ENCODE measurements at places on chromosomes 4 and X.

DNA sequence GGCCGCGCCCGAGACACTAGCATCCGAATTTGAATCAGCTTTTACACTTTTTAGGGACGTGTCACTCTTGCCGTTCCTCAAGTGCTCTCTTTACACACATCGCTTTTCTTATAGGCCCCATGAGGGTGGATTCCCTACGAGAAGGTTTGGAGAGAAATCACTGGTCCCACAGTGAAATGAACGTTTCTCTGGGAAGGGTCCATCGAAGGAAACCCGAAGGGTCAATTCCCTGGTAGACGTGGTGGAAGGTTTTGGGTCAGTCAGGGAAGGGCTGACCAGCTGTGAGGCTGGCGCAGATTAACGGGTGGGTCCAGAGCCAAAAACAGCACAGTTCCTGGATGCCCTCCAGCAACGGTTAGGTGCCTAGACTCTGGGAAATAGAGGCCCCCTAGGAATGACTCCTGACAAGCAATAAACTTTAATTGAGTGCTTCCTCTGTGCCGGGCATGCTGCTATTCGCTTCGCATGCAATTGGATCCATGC is 35.9 kb downstream of the ETDC start:
- DNase-seq, result no peak

DNA sequence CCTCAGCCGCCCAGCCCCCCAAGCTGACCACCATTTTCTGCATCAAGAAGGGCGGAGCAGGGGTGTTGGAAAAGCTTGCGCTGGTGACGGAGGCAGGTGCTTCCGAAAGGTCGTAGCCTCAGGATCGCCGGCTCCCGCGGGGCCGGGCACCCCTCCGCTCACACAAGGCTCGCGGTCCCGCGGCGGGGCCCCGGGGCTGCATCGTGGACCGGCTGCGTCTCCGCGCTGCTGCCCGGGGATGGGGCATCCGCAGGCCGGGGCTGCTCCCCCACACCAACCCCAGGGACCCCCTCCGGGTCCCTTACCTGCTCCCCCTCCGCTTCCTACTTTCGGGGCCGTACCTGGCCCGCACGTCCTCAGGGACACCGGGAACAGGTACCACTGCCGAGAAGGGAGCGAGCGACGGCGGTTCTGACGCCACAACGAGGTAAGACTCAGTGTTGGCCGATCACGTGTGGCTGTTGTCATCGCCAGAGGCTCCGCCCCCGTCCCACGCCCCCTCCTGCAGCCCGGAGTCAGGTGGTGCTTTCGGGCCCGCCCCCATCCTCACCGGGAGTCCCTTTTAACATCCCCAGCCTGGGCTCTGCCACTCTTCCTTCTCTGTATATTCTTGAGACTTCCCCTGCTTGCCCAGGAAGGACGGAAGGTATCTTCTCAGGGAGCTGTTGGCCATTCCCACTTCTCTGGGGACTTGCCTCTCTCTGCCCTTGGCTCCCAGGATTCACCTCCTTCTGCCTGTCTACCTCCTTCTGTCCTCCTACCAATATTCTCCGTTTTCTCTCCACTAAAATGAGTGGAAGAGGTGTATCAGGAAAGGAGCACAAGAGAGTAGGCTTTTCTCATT is at the start of gene BEX2:
BEX2 (minus strand) TSS at position 436 of the 844 bp plus-strand sequence. CDS start 1,014 bp downstream, outside the sequence.
- peak; percentile 57 for DNase-seq

DNA sequence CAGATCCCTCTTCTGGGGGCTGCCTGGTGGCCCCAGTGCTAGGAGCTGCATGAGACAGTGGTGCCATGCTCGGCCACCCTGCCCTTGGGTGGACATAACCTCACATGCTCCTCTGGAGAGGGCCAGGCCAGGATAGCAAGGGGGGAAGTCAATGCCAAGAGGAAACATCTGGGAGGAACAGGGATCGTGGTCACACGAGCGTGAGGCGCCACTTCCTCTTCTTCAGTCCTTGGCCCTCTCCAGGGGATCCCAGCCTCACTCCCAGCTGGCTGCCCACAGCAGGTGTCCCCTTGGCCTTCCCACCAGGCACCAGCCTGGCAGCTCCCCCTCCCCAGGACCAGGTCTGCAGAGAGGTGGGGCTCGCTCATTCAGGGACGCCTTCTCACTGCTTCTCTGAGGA is 28.6 kb downstream of the TBC1D14 start:
- DNase-seq, result no peak

- DNase-seq, result no peak
Observed at GRCh38 chr4:123696687-123697086, 300.1 kb downstream of the SPRY1 start.

DNA sequence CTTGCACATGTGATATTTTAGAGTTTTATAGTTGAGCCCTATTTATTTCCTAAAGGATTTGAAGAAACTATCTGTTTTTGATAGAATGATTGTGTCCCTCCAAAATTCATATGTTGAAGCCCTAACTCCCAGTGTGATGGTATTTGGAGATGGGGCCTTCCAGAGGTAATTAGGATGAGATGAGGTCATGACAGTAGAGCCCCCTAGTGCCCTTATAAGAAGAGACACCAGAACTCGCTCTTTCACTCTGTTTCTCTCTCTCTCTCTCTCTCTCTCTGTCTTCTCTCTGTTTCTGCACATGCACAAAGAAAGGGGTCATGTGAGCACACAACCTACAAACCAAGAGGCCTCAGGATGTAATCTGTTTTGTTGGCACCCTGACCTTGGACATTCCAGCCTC is 921.9 kb upstream of the DIAPH2 start:
- DNase-seq, result no peak

DNA sequence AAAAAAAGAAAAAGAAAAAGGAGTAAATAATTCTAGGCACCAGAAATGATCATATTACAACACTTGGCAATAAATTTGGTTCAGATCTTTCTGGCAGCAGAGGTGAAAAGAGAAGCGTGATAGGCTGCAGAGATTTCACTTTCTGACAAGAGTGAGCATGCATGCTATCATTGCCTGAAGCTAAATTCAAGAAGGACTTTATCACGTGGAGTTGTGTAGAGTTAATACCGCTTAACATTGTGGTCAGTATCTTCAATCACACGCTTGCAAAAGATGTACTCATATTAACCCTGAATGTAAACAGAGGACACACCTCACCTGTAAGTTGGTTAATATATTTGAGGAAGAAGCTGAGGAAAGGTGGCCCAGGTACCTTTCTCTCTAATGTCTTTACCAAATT is 31.4 kb upstream of the RBPJ start:
- DNase-seq, result no peak

DNA sequence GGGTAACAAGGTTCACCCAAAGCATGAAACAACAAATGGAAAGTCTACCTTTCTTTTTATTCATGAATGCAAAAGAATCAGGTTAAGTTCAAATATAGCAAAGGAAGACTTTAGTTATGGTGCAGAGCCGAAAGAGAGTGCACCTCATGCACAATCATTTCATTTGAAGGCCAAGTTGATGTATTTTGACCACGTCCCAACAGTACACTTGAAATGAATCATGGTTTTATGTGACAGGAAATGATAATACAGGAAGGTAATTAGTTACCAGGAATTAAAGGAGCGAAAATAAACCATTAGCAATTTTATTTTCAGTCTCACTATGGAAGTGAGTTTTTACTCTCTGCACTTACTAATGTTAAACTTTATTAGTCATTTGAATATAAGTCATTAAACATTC is 281.2 kb upstream of the DIAPH2 start:
- DNase-seq, result no peak

- DNase-seq, result no peak
Observed at GRCh38 chrX:64152857-64153256, 52.7 kb downstream of the AMER1 start.

GRCh38 chrX:154381271-154381670 is 2.2 kb downstream of the EMD start:
- no peak for DNase-seq

DNA sequence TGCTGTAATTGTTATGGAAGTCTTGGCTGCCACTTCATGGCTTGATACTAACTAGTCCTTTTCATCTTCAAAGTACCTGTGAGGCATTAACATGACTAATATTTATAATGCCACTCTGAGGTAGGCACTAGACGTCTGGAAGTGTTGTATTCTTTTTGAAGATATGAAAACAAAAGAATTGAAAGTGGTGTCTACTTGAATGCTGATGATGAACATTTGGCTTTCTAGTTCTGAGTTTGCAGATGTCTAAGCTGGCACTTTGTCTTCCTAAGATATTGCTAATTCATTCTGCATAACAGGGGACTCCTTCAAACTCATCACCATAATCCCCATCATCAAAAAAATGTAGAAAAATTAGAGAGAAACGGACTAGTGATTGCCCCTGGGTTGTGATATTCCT is 41.6 kb upstream of the HAND2 start:
- DNase-seq, result no peak

DNA sequence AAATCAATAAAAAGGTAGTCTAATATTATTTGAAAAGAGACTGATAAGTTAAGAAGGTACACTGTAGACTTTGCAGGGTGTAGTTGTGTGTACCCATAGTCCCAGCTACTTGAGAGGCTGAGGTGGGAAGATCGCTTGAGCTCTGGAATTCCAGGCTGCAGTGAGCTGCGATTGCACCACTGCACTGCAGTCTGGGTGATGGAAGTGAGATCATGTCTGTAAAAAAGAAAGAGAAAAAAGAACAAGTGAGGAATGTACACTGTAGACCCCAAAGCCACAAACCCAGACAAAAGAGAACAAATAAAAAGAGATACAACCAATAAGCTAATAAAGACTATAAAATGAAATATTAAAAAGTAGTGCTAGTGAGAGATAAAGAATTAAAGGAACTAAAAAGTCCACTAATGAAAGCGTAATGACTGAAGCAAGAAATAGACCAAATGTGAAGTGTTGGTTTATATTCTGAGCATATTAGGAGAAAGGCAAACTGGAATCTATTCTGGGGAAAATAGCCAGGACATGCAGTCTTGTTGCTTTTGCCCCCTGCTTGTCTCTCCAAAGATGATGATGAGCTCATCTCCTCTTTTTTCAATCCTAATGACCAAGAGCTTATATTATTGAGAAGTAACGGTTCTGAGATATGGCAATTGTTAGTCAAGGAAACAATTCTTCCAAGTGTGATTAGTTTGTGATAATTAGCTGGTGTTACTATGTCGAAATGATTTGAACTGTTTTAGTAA is 19.1 kb downstream of the GSX2 start:
- no peak for DNase-seq

- DNase-seq, result no peak
Observed at GRCh38 chr4:125283707-125284279, 31.0 kb upstream of the FAT4 start.
